ENCODE measurements at places on chromosomes 2 and 18.
A peak's percentile ranks its signal among the peaks of the same experiment; 100 is the strongest.

GRCh38 chr2:65261676-65262075, 34.0 kb downstream of the ACTR2 start:
- DNase-seq: no peak

GRCh38 chr2:99787769-99788382, 298.1 kb upstream of the REV1 start:
- DNase-seq: no peak

- no peak for DNase-seq
Observed at GRCh38 chr18:14941256-14941655, 193.3 kb downstream of the ANKRD30B start.

- no peak for DNase-seq
Observed at GRCh38 chr2:145777297-145777696, 1257.4 kb upstream of the ZEB2 start.

- DNase-seq: no peak
Observed at GRCh38 chr18:63312019-63312409, 7.6 kb downstream of the BCL2 start.

GRCh38 chr2:31675485-31675901, 94.8 kb upstream of the SRD5A2 start:
- DNase-seq: no peak

- DNase-seq: no peak
Observed at GRCh38 chr18:62682371-62682770, 33.0 kb upstream of the PHLPP1 start.

- DNase-seq: peak; percentile 68
Observed at GRCh38 chr18:43578706-43579105, 301.4 kb upstream of the SYT4 start.

- no peak for DNase-seq
Observed at GRCh38 chr2:118689456-118689855, 158.0 kb downstream of the EN1 start.

DNA sequence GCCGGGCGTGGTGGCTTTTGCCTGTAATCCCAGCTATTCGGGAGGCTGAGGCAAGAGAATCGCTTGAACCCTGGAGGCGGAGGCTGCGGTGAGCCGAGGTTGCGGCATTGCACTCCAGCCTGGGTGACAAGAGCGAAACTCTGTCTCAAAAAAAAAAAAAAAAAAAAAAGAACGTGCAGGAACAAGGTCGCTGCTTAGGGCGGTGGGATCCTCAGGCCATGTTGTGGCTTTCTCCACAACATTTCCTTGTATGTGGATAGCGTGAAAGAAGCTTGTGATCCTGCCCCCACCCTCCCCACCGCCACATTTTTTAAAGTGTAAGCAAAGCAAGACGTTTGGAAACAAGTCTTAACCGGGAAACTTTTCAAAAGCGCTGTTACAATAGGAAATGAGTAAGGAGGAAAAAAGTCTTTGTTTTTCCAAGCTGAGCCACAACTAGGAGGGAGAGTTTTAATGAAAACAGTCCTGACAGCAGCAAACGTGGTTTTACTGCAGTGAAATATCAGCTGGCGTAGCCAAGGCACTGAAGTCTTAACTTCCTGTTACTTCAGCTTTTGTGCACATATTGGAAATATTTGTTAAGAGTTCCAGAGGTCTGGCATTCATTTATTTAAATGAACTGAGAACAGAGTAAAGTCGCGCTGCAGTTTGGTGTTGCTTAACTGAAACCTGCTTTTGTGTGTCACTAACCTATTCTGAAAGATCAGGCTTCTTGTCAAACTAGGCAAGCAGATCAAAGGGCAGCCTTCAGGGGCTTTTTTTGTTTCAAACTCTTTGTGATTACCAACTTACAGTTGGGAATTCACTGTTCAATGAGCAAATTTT, 3.8 kb downstream of the TGIF1 start:
- no peak for DNase-seq

DNA sequence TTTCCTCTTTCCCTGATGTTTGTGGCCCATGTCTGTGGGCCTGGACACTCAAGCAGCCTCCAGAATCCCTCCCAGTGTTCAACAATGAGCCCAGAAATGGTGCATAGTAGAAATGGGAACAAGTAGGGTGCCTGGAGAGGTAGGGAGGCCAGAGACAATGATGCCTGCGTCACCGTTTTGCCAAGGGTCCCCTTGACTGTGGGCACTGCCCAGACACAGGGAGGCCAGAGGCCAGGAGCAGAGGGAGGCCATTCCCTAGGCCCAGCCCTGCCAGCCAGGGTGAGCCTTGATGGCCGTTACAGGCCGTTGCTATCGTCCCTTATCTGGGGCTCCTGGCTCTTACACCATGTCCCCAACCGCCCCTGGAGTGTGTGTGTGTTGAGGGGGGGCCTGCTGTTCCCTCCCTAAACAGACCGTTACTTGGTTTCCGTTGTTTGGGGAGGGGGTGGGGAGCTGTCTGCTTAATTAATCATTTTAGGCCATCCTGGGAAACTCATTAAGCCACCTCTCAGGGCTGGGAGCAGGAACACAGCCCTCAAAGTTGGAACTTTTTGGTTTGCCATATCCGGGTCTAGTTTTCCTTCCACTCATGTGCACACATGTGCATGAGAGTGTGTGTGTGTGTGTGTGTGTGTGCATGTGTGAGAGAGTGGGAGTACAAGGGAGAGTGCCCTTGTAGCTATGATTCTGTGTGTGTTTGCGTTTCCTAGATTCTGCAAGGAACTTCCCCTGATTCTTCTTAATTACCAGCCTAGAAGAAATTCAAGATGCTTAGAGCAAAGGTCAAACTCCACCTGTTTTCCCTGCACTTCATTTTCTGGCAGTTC, 135.2 kb upstream of the HAAO start:
- peak; percentile 31 for DNase-seq

GRCh38 chr2:181723731-181724130, 43.4 kb upstream of the NEUROD1 start:
- DNase-seq: no peak

DNA sequence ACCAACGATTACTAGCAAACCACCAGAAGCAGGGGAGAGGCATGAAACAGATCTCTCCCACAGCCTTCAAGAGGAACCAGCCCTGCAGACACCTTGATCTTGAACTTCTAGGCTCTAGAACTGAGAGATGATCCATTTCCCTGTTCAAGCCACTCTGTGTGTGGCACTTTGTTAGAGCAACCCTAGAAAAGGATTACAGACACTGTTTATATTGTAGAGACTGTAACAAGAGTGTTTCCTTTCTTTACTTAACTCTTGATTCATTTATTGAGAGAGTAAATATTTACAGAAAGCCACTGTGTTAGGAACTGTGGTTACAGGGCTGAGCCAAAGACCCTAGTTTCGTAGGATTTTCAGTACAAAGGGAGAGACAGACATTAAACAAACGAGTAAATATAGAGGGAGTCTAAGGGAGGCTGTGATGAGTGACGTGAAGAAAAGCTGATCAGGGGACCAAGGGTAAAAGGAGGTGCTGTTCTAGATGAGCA, 10.9 kb downstream of the CCDC68 start:
- DNase-seq: no peak

- DNase-seq: no peak
Observed at GRCh38 chr18:58501066-58501896, 127.6 kb downstream of the ALPK2 start.

Measured in NCI-H2081 (cell line).